Stimulated activated CD8-positive, alpha-beta memory T cell treated with anti-CD3 and anti-CD28 coated beads, Interleukin-7, amount 100 ng/mL, for 1 hour (primary cell): ENCODE measurements at places on chromosomes 7 and 10.
A peak's percentile ranks its signal among the peaks of the same experiment; 100 is the strongest.

GRCh38 chr10:93573051-93573909, 6.8 kb downstream of the FFAR4 start:
- no peak for DNase-seq

- DNase-seq: no peak
Observed at GRCh38 chr10:124865676-124866075, 64.1 kb downstream of the ABRAXAS2 start.

DNA sequence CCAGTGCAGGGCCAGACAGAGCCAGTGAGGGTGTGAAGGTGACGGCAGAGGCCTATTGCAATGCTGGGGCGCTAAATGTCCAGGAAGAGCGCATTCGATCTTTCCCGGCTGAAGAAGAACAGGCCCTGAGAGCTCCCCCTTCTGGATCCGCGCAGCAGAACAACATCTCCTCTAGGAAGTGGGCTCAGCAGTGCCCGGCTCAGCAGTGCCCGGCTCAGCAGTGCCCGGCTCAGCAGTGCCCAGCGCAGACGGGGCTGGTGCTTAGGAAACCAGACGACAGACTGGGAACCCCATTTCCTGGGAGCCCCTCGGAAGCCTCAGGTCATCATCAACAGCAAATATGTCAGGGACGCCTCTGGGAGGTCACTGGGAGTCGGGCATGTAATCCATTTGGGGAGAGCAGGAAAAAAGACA, 4.7 kb upstream of the NOS3 start:
- no peak for DNase-seq

GRCh38 chr10:72297281-72297804, 23.6 kb downstream of the DDIT4 start:
- DNase-seq: peak; percentile 87

DNA sequence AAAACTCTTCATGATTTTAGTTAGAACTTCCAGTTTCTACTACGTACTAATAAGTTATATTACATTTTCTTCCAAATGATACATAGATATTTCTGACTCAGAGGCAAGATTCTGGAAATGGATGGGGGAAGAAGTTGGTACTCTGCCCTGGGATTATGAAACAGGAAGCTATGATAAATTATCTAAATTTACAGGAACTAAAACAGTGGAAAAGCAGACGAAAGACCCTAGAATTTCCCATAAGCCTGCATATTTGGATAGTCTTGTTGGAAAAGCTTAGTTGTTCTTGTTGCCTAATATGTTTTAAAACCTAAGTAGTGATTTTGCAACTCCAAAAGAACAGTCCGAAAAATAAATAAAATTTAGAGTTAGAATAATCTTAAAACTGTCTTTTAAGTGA, 21.8 kb downstream of the CFAP69 start:
- DNase-seq: no peak

GRCh38 chr7:42039921-42040320, 197.1 kb downstream of the GLI3 start:
- DNase-seq: no peak

DNA sequence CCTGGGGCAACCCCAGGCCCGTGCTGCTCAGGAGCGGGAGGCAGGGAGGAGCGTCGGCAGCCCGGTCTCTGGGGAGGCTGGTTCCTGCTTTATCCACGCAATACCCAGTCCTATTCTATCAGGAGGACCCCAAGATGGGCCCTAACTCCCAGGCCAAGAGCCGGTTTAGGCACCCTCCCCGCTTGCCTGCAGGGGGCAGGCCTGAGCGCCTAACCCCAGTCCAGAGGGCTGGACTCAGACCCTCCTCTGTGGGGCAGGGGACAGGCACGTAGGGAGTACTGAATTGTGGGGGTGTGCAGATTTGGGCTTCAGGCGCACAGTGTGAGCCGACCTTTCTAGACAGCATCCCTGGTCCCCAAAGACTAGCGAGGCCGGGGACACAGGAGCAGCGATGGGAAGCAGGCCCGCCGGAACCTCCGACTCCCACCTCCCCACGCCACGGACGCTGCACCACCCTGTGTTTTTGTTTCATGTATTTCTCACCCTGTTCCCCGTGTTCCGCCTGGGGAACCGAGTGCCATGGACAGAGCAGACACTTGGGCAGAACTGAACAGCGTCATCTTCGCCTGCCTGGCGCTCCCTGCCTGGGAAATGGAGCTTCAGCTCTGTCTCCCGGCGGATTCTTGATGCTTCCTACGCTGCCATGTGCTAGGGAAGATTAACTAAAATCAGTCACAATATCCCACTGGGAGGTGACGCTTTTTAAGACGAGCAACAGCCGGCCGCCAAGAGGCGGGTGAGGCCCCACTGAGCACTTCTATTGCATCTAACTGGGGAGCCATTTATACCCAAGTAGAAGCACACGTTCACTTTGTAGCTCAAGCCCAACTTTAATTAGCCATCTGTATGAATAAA, 5.3 kb downstream of the NUDT1 start:
- DNase-seq: no peak

- no peak for DNase-seq
Observed at GRCh38 chr7:31917256-31917655, 153.0 kb downstream of the PDE1C start.

DNA sequence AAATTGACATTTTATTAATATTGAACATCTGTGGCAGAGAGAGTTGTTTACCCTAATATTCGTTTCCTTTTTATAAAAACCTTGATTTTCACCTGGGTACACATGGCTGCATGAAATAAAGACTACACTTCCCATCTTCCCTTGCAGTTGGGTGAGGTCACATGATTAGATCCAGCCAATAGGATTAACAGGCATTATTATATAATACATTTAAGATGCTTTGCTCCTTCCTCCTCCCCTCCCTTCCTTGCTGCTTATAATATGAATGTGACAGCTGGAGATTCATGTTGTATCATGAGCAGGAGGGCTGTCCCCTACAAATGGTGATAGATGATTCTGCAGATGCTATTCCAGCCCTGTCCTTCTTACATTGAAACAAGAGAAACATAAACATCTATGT, 146.6 kb downstream of the SH2D4B start:
- DNase-seq: no peak

GRCh38 chr10:7715515-7715914, 12.4 kb downstream of the ITIH2 start:
- DNase-seq: no peak

DNA sequence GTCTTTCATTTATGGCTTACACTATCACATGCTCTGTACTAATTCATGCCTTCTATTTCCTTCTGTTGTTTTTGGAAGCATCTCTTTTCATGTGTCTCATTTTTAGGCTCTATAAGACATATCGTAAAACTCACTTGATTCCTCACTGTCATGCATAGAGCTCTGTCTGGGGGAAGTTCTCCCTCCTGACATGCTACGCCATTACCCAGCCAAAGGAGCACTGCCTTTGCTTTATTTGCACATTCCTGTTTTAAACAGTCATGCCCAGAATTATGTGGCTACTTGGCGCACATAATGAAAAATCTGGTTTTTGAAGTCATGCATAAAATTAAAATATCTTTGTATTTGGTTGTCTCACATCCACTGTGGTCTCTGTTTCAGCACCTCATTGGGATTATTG, 17.6 kb upstream of the AKR1C3 start:
- no peak for DNase-seq

GRCh38 chr7:32219416-32219815, 149.2 kb upstream of the PDE1C start:
- no peak for DNase-seq

GRCh38 chr7:21777921-21778320, 167.8 kb downstream of the CDCA7L start:
- no peak for DNase-seq

DNA sequence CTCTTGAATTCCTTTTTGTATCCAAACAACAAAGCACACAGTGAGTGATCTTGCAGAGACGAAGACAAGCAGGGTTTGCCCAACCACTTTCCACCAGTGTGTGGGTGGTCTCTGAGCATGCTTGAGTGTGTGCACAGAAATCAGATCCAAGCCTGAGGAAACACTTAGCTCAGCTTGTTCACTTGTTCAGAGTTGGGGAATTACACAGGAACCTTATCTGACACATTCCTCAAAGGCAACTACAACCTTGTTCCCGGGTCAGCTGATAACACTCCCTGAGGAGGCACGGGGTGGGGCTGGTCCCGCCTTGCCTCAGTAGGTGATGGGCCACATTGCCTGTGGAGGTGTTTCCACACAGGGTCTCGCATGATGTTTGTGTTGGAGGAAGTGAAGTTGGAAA, 216.9 kb downstream of the DYNC1I1 start:
- no peak for DNase-seq
